ENCODE measurements at places on chromosomes 1 and 21.

DNA sequence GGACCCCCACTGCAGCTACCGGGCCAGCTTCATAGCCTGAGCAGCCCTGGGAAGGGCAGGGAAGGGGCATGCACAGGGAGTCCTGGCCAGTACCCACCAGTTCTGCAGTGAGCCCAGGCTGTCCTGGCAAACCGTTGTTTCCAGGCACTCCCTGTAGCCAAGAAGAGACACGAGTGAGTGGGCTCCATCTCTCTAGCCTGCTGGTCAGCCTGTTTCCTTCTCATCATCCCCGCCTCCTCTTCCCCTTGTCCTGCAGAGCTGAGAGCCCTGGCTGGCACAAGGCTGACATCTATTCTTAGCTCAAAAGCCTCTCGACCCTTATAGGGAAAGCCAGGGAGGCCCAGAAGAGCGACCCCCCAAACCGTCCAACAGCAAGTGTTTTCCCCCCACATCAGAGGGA lies 28.7 kb downstream of the COL16A1 start:
- DNase-seq: no peak

DNA sequence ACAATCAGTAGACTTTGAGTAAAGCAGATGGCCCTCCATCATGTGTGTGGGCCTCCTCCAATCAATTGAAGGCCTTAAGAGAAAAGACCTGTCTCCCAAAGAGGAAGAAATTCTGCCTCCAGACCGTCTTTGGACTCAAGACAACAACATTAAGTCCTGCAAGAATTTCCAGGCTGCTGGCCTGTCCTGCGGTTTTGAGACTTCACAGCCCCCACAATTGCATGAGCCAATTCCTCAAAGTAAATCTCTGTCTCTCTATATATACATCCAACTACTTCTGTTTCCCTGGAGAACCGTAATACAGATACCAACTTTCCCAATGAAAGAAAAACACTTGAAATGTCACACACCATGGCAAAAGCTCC lies 16.4 kb downstream of the REG4 start:
- no peak for DNase-seq

DNA sequence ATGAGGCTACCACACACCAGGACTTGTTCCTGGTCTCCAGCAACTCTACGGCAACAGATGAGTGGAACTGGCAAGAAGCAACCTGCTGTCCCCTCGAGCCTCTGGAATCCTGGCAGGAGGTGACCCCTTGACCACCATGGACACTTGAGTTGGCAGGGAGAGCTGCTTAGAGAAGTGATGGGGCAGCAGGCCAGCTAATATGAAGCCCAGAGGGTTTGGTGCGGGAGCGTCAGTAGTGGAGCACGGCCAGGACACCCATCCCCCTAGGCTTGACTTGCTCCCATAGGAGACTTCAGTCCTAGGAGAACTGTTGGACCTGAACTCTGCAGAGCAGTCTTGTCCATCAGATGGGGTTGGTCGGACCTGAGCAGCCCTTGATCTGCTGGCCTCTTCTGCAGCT lies 56.5 kb downstream of the CTH start:
- DNase-seq: no peak

GRCh38 chr1:28535180-28535579 lies 17.7 kb upstream of the TRNAU1AP start:
- DNase-seq: no peak

DNA sequence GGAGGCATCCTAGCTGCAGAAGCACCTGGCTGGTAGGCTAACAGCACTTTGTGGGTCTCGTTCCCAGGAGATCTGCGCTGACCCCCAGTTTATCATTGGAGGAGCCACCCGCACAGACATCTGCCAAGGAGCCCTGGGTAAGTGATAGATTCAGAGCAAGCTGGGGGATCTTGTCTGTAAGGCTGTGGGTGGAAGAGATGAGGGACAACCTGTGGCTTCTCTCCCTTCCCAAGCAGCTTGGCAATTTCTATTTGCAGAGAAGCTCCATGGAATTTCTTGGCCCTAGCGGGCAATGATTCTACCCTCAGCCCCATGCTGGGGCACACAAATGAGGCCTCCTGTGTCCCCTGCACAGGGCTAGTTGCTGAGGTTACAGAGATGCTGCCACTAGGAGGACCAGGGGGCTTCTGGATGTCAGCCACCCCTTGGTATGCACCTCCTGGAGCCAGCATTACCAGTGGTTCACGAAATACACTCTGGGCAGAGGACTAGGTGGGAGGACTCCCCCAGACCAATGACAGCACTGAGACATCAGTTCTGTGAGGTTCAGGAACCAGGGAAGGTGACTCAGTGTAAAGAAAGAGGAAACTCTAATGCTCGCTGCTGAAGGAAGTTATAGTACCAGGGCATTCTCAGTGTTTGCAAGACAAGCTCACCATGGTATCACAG lies 5.5 kb downstream of the CAPN2 start:
- DNase-seq: peak; percentile 37

GRCh38 chr1:233372218-233373120 lies 44.9 kb downstream of the MAP3K21 start:
- no peak for DNase-seq

DNA sequence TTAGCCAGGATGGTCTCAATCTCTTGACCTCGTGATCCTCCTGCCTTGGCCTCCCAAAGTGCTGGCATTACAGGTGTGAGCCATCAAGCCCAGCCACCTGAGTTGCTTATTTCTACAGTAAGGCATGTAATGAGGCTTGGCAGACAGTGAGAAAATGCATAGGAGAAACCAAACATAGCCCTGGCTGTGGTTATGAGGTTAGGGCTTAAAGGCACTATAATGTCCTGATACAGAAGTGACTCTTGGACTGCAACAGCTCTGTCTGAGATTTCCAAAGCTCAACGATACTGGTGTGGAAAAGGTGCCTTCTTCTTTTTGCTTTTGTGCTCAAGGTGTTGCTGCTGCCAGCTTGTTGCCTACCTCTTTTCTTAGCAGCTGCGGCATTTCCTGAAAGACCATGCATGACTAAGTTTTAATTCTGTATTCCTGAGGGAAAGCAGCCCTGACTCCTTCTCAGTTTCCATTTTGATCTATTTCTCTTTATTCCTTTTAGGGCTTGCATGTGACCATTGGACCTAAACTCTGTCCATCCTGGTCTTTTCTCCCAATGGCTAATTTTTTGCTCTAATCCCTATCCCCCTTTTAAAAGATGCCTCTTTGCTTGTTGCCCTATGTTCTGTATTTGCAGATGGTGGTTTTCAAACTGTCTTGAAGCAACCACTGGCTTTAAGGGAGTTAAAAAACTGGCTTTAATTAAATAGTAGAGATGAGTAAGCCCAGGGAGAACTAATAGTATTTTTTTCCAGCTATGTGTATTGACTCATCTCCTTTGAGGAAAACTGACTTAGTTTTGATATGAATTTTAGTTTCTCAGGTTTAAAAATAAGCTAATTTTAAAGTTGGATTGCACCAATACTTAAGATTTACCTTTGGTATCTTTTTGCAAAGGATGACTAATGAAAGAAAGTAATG lies 70.3 kb downstream of the KIF1B start:
- no peak for DNase-seq

- no peak for DNase-seq
Measured at GRCh38 chr1:221717485-221717853, 24.4 kb downstream of the DUSP10 start.

- DNase-seq: no peak
Measured at GRCh38 chr1:45892068-45892785, 88.8 kb downstream of the MAST2 start.

- DNase-seq: no peak
Measured at GRCh38 chr1:106972074-106972473, 84.4 kb upstream of the PRMT6 start.

Data from CD4-positive, alpha-beta T cell treated with Interleukin-6 for 4 hours (primary cell).